ENCODE measurements at places on chromosomes 16 and 17.

- no peak for DNase-seq
Measured at GRCh38 chr16:12206098-12206748, 229.7 kb downstream of the SNX29 start.

GRCh38 chr17:1322480-1322879, 43.0 kb downstream of the TRARG1 start:
- no peak for DNase-seq

GRCh38 chr16:84663433-84664101, 15.3 kb downstream of the KLHL36 start:
- DNase-seq = no peak

- DNase-seq = no peak
Measured at GRCh38 chr17:73267648-73268537, 6.2 kb upstream of the CPSF4L start.

GRCh38 chr17:48051283-48051682, 3.1 kb downstream of the NFE2L1 start:
- no peak for DNase-seq

GRCh38 chr16:30615358-30616091, 5.3 kb upstream of the ZNF689 start:
- DNase-seq = peak; percentile 57

DNA sequence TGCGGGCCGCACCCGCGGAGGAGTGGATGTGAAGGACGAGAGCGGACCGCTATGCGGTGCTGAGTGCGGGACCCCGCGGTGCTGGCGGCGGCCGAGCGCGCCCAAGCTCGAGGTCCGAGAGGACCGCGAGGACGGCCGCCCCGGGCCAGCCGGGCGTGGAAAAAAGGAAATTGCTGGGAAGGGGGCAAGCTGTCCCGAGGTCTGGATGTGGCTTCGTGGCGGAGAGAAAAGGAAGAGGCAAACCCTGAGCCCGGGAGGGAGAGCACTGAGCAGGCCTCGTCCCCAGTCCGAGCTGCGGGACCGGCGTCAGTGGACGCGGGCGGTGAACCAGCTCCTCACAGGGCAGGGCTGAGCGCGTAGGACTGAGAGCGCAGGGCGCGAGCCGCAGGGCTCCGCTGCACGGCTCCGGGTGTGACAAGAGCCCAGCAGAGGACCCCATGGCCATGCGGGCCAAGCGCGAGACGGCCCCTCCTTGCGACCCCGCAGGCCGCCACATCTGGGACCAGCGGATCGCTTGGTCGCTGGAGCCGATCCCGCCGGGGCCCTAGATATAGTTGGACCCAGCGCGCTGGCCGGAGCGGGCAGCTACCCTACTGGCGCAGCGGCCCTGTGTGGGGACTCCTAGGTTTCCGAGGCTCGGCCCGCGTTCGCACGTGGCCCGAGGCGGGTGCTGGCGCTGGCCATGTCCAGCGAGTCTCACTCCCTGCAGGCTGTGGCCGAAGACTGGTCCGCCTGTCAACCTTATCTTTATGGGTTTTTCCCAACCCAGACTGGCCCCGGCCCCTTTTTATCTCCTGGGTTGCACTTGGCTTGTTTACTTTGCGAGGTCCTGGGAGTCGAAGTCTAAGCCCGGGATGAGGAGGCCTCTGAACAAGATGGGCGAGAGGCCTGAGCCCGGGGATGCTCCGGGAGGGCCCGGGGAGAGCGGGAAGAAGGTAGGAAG, 2.4 kb downstream of the TBX4 start:
- DNase-seq = no peak

GRCh38 chr16:19014461-19014860, 30.7 kb downstream of the TMC7 start:
- peak; percentile 35 for DNase-seq

- DNase-seq = no peak
Measured at GRCh38 chr17:80138856-80139426, 8.0 kb downstream of the EIF4A3 start.

GRCh38 chr17:47693731-47694580, at the start of gene TBKBP1:
Gene TBKBP1, plus strand, starts transcription at chr17:47694161. Its CDS starts 1,952 bp downstream, at chr17:47696113.
- DNase-seq = peak; percentile 39

DNA sequence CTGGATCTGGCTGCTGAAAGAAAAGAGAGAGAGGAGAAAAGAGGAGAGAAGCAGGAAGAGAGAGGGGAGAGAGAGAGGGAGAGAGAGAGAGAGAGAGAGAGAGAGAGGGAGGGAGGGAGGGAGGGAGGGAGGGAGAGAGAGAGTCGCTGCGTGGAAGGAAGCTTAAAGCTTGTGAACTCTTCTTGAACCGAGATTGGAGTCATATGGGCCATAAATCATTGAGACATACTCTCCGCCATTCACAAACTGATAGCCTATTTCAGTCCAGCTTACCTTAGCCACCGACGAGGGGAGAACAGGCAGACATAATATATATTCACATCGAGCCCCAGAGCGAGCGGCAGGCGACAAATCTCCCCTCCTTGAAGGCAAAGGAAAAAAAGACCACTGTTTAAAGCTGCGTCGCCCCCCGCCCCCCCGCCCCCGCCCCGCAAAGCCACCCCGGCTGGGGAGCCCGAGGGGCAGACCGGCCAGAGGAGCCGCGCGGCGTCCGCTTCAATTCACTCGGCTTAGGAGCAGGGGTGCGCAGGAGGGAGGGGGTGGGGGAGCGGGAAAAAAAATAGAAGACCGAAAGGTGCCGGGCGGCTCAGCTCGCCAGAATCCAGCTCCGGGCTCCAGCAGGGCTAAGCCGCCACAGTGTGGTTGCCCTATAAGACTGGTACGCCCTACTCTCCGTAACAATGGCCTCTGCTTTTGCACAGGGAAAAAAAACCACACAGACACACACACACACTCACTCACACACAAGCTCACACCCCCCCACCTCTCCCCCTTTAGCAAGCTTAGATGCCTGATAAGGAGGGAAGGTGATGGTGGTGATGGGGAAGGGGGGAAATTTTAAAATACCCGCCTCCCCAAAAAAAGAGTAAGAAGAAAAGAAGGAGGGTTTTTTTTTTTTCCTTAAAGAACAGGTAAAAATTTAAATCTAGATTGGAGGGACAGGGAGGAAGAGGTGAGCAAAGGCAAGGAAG, 10.6 kb upstream of the HOXB2 start:
- no peak for DNase-seq

GRCh38 chr16:50699326-50700159, 6.1 kb downstream of the NOD2 start:
- no peak for DNase-seq

DNA sequence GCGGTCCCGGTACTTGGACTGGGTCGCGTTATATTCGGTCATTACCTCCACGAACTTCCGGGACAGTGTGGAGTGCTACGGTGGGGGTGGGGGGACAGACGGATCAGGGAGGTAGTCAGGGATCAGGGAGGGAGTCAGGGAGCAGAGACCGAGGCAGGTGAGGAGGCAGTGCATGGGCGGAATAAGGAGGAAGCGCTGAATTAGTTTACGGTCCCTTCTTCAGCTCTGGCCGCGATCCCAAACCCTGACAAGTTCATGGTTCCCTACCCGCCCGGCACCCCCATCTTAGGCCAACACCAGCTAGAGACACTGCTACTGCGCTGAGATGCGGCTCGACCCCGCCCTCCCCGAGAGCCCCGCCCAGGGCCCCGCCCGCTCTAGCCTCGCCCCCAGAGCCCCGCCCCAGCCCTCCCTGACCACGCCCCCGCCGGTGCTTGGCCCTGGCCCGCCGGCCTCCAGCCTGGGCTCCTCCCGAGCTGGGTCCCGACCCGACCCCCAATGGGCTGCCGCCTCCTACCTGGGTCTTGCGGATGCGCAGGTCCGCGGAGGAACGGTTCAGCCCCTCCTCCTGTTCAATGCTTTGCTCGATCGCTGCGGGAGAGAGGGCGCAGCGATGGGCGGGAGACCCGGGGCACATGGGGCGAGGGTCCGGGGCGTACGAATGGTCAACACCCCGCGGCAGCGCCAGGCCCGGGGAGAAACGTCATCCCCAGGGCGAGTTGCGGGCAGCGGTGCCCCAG, 12.1 kb downstream of the HSD3B7 start:
- no peak for DNase-seq

DNA sequence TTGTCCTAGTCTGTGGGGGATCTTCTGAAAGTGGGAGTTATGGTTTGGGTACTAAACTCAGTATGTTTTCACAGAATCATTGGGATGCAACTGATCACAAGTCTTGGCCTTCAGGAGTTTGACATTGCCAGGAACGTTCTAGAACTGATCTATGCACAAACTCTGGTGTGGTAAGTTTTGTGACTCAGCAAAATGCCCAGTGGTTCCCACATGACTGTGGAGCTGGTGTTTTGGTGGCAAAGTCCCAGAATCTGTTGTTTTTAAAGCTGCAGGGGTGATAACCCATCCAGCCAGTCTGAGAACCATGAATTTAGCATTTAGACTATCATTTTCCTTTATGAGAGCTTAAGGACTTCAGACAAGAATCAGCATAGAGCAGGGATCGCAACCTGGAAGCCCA, 40.6 kb downstream of the GDE1 start:
- no peak for DNase-seq
